ENCODE measurements at places on chromosomes 12 and 14.

DNA sequence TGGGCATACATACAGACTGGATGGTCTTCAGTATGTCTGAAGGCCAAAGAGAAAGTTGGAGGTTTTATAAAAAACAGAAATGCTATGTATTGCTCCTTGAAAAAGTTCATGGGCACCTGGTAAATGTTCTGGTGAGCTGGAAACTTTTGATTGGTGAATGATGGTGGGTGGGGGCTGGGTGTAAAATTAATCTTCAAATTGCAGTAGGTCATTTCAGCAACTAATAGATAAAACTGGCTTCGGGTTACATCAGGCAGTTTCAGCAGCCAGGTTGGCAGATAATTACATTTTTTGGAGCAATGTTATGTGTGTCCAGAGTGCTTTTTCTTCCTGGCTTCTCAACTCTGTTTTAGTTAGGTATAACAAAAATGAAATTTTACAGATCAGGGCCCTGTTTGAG is 35.3 kb downstream of the SDR9C7 start:
- DNase-seq: no peak

DNA sequence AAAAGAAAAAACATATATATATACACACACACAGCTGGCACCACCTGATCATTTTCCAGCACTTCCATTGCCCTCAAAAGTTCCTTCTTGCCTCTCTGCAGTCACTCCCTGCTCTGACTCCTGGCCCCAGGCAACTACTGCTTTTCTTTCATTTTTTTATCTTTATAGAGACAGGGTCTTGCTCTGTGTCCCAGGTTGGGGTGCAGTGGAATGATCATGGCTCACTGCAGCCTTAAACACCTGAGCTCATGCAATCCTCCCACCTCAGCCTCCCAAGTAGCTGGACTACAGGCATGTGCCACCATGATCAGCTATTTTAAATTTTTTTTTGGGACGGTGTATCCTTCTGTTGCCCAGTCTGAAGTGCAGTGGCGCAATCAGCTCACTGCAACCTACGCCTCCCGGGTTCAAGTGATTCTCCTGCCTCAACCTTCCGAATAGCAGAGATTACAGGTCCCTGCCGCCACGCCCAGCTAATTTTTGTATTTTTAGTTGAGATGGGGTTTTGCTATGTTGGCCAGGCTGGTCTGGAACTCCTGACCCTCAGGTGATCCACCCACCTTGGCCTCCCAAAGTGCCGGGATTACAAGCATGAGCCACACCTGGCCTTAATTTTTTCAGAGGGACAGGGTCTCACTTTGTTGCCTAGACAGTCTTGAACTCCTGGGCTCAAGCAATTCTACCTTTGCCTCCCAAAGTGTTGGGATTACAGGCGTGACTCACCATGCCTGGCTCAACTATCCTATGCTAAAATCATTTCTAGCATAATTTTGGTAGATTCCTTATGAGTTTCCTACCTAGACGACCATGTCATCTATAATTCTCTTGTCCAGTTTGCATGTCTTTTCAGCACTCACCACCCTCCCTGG is 7.8 kb downstream of the HSP90AA1 start:
- DNase-seq: no peak

DNA sequence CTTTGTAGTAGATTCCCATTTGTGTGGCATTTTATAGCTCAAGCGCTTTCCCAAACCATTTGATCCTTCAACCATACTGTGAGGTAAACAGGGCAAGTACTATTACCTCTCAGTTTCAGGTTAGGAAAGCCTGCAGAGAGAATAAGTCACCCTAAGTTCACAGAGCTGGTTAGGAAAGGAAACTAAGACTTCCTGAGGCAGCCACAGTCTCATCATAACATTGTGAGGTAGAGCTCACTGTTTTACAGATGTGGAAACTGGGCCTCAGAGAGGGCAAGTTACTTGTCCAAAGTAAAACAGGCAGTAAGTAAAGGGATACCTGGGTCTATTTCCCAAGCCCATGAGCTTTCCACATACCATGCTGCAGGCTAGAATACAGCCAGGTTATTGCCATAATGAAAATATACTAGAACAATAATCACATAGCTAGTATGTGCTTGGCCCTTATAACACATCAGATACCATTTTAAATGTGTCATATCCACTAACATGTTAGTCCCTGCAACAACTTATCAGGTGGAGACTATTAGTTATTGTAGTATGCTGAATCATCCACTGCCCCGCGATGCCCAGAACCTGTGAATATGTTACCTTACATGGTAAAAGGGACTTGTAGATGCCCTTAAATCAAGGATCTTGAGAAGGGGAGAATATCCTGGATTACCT is 150.9 kb upstream of the GRIP1 start:
- no peak for DNase-seq

DNA sequence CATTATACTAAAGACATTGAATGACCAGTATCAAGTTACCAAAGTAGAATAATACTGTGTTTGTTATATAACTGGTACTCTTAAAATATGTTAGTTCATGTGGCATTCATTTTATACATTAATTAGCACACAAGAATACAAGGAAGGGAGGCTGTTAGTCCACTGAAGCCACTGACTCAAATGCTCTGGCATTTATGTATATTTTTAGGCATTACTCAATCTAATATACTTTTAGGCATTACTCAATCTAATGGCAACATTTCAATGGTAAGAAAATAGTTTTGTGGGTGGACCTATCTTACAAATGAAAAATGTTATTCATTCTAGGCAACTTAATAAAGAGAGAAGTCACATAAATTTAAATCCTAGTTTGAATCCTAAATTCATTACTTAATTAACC is 874.4 kb upstream of the USP15 start:
- no peak for DNase-seq

GRCh38 chr14:84674636-84675035 is 855.3 kb upstream of the FLRT2 start:
- no peak for DNase-seq

DNA sequence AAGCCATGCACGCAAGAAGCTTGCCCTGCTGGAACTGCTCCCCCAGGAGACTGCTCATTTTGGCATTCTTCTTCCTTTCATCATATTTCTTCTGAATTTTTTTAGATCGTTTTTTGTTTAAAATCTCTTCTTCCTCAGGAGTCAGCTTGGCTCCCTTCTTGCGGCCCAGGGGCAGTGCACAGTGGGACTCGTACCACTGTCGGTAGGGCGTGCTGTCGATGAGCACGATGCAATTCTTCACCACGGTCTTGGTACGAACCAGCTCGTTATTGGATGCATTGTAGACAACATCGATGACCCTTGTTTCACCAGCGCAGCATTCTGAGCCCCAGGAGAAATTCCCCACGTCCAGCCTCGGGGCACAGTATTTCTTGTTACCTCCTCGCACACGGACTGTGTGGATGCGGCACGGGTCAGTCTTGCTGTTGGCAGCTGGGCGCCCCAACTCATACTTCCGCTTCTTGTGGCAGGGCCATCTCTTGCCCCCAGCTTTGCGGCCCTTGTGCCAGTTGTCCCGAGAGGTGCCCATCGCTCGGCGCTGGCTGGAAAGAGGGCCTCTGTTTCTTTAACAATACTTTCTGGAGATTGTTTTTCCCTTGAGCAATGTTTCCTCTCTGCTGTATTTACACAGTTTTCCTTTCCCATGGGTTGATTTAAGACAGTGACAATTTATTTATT is 452.4 kb downstream of the TMEM121 start:
- DNase-seq: no peak

DNA sequence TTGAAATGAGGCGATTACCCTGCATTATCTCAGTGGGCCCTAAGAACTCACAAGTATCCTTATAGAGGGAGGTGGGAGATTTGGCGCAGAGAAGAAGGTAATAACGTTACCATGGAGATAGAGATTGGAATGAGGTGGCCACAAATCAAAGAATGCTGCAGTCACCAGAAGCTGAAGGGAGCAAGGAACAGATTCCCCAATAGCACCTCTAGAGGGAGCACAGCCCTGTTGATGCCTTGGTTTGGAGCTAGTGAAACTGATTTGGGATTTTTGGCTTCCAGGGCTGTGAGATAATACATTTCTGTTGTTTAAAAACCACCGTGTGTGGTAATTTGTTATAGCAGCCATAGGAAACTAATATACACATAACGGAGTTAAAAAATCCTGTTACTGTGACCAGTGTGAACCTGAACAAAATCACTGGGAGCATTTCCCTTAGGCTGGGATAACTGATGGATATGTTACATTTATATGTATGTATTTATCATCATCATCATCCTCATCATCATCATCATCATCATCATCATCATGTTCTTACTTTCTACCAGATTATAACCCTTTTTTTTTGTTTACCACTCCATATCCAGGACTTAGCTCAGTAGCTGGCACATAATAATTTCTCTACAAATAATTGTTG is 100.3 kb downstream of the LIN7A start:
- peak; percentile 30 for DNase-seq

DNA sequence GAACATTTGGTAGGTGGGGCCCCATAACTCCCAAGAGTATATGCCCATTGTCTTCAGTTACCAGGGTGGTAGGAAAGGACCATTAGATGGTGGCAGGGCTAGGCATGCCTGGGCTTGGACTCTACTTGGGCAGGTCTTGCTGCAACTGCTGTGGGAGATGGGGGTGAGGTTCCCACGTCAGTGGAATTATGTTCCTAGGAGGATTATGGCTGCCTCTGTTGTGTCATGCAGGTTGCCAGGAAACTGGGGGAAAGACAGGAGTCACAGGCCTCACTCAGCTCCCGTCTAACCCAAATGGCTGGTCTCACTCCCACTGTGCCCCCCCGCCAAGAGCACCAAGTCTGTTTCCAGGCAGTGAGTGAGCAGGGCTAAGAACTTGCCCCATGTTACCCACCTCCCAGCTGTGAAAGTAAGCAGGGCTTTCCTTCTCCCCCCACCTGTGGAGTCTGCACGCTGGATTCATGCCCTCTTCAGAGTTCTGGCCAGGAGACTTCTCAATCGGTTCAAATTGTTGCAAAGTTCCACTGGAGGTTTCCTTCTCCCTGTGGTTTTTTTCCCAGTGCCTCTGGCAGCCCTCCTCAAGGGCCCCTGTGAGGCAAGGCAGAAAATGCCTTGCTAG is 337.5 kb downstream of the CCDC91 start:
- no peak for DNase-seq

GRCh38 chr14:21846227-21846885 is 172.7 kb upstream of the OR4E1 start:
- no peak for DNase-seq

DNA sequence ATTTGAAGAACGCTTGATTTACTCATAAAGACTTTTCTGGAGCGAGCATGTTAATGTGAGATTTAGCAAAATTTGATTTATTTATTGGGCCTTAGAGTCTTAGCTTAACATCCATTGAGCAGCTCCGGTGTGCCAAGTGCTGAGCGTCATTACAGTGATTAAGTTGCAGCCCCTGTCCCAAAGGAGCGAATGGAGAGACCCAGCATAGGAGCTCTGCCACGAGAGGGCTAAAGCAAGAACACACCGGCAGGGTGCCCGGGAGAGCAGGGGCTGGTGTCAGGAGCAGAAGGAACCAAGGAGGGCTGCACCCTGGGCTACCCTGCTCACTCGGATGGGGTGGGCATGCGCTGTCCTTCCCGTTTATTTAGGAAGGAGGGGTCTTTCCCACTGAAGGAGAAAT is 50.6 kb downstream of the PPP2R5C start:
- DNase-seq: no peak

DNA sequence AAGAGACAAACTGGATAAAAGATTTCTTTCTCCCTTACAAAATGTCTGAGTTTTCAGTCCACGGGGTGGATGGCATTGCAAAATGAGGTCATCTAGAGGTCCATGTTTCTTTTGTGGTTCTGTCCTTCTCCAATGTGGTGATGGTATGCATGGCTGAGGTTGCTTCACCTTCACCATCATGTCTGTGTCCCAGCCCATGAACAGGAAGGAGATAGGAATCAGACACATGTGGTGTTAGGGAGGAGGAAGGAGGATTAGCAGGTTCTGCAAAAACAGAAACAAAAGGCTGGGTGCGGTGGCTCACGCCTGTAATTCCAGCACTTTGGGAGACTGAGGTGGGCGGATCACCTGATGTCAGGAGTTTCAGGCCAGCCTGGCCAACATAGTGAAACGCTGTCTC is 11.0 kb upstream of the AEBP2 start:
- no peak for DNase-seq

DNA sequence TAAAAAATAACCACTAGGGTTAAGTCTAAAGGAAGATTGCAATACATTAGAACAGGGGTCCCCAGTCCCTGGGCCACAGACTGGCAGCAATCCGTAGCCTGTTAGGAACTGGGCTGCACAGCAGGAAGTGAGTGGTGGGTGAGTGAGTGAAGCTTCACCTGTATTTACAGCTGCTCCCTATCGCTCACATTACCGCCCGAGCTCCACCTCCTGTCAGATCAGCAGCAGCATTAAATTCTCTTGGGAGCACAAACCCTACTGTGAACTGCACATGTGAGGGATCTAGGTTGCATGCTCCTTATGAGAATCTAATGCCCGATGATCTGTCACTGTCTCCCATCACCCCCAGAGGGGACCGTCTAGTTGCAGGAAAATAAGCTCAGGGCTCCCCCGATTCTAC is 15.5 kb downstream of the ADGRD1 start:
- DNase-seq: no peak

DNA sequence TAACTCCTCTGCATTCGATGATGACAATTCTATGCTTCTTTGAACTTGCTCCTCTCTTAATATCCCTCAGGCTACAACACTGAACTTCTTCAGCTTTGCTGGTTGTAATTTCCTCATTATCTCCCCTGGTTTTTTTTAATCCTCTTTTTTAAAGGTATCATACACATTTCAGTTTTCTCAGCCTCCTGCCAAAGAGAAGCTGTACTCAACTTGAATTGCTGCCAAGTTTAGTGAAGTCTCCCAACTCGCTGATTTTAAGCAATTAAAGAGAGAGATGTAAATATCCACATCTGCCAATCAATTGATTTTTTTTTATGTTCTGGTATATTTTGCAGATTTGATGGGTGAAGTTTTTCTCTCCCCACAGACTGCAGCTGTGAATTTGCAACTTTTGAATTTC is 817.8 kb downstream of the GALC start:
- DNase-seq: no peak

DNA sequence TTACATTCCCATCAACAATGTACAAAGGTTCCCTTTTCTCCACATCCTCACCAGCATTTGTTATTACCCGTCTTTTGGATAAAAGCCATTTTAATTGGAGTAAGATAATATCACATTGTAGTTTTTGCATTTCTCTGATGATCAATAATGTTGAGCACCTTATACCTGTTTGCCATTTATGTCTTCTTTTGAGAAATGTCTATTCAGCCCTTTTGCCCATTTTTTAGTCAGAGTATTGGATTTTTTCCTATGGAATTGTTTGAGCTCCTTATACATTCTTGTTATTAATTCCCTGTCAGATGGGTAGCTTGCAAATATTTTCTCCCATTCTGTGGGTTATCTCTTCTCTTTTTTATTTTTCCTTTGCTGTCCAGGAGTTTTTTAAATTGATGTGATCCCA is 10.7 kb upstream of the OR8S1 start:
- DNase-seq: no peak

DNA sequence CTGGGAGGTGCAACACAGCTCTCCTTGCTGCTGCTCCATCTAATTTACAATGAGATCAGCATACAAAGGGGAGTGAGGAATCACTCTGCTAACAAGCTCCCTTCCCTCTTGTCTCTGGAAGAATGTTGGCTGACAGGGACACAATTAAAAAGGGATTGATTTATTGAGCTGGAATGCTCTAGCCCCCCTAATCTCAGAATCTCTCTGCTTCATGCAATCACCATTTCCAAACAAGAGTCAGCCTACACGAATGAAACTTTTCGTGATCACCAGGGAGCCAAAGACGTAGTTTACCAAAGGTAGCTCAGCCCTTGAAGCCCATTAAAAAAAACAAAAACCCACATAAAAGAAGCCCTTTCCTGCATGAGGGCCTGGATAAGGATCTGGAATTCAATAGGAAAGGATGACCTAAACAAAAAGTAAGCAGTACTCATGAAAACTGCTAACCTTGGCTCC is 223.8 kb downstream of the C12orf75 start:
- DNase-seq: no peak
